Stimulated activated CD8-positive, alpha-beta memory T cell treated with anti-CD3 and anti-CD28 coated beads, Interleukin-4, amount 100 ng/mL, for 1 hour (primary cell): ENCODE measurements at places on chromosomes 6 and 20.
A peak's percentile ranks its signal among the peaks of the same experiment; 100 is the strongest.

GRCh38 chr6:82624251-82624650 lies 260.6 kb downstream of the TPBG start:
- DNase-seq: no peak

GRCh38 chr6:158439255-158439654 lies 120.6 kb upstream of the TMEM181 start:
- no peak for DNase-seq

GRCh38 chr20:31566658-31567379 lies 38.3 kb upstream of the ID1 start:
- no peak for DNase-seq

- DNase-seq: no peak
These were observed 116.7 kb downstream of the SIM1 start for GRCh38 chr6:100347901-100348550.

DNA sequence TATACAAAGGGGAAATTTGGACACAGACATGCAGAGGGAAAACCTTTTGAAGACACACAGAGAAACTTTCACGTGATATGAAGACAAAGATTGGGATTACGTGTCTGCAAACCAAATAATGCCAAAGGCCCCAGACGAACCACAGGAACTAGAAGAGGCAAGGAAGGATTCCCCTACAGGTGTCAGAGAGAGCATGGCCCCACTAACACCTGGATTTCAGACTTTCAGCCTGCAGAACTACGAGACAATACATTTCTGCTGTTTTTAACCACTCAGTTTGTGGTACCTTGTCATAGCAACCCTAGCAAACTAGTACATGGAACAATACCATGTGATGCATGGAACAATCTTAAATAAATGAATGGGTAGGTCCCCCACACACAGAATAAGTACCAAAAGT lies 341.0 kb downstream of the HDGFL1 start:
- no peak for DNase-seq

GRCh38 chr6:67352717-67353116 lies 1282.4 kb upstream of the ADGRB3 start:
- no peak for DNase-seq

GRCh38 chr6:133100865-133101264 lies 140.3 kb upstream of the EYA4 start:
- DNase-seq: no peak

DNA sequence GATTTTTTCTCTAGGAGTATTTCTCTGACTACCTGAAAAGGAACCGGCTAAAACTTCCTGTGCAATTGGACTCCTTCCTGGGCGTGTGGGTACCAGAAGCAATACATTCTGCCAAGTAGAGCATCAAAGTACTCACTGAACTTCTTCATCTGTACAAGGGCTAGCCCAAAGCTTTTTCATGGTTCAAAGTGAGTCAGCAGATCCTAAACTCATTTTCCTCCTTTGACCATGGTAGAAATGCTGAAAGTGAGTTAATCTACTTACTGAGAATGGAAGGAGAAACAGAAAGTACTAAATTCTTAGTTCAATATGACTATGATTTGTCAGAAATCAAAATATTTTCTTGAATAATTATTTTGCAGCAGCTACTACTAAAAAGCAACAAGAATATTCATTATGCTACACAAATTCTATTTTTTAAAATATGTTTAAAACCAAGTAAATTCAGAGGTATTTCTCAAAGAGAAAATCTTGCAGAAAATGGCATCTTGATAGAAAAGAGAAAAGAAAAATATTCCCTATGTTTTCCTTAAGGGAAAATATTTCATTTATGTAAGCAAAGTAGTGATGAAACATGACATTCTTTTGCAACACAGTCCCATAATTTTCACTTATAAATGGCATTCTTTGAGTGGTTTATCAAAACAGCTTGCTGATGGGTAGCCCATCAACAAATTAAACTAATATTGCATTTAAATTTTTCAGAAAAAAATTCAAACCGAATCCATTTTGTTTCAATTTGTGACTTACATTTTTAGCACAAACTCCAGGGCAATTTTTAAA lies 3.7 kb upstream of the BEND6 start:
- DNase-seq: no peak

GRCh38 chr6:1971612-1972011 lies 273.8 kb downstream of the GMDS start:
- no peak for DNase-seq

- DNase-seq: no peak
These were observed 268.0 kb downstream of the HACE1 start for GRCh38 chr6:104591573-104592334.

DNA sequence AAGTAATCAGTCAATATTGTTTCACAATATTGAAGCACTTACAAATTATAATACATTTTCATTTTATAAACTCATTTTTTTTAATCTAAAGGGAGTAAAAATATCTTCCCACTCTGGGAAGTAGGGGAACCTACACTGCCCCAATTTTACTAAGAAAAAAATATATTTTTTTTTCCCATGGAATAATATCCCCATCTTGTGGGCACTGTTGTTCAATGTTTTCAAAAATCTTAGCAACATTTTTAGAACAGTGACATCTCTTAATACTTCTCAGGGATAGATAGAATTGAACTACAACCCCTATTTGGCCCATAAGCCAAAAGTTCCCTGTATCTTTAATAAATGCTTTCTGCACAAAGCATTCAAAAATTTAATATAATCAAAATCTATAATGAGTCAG lies 42.9 kb downstream of the ARHGAP18 start:
- DNase-seq: no peak

GRCh38 chr6:170032197-170032596 lies 258.7 kb downstream of the DLL1 start:
- no peak for DNase-seq

GRCh38 chr6:170249817-170250216 lies 41.1 kb downstream of the DLL1 start:
- DNase-seq: no peak

GRCh38 chr6:79302341-79302740 lies 67.9 kb upstream of the HMGN3 start:
- no peak for DNase-seq

- DNase-seq: no peak
These were observed 43.2 kb downstream of the TMEM242 start for GRCh38 chr6:157280157-157280556.

- DNase-seq: no peak
These were observed 2.2 kb upstream of the NNAT start for GRCh38 chr20:37518606-37519507.

- DNase-seq: peak; percentile 65
These were observed 163.2 kb upstream of the ZNF337 start for GRCh38 chr20:25859649-25860530.

DNA sequence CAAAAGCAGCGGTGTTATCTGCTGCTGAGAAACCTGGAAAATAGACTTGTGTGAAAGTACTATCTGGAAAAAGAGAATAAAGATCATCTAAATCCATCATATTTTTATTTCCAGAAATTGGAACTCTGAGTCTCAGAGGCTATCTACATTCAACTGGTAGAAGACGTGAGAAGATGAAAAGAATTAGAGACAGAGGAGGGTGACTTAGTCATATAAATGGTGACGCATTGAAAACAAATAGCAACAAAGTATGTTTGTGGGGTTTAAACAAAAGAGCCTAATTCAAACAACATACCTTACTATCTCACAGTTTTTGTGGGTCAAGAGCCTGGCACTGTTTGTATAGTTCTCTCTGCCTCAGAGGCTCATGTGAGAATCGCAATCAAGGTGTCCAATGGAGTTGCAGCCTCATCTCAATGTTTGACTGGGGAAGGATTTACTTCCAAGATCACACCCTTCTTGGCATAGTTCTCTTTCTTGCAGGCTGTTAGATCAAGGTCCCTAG lies 757.1 kb upstream of the SLC35B3 start:
- DNase-seq: no peak

- DNase-seq: no peak
These were observed 14.3 kb downstream of the GLO1 start for GRCh38 chr6:38688579-38689087.

- DNase-seq: no peak
These were observed 40.7 kb downstream of the SLC22A3 start for GRCh38 chr6:160388922-160389321.

- no peak for DNase-seq
These were observed 435 bp downstream of the DLK2 start for GRCh38 chr6:43454696-43455530.

DNA sequence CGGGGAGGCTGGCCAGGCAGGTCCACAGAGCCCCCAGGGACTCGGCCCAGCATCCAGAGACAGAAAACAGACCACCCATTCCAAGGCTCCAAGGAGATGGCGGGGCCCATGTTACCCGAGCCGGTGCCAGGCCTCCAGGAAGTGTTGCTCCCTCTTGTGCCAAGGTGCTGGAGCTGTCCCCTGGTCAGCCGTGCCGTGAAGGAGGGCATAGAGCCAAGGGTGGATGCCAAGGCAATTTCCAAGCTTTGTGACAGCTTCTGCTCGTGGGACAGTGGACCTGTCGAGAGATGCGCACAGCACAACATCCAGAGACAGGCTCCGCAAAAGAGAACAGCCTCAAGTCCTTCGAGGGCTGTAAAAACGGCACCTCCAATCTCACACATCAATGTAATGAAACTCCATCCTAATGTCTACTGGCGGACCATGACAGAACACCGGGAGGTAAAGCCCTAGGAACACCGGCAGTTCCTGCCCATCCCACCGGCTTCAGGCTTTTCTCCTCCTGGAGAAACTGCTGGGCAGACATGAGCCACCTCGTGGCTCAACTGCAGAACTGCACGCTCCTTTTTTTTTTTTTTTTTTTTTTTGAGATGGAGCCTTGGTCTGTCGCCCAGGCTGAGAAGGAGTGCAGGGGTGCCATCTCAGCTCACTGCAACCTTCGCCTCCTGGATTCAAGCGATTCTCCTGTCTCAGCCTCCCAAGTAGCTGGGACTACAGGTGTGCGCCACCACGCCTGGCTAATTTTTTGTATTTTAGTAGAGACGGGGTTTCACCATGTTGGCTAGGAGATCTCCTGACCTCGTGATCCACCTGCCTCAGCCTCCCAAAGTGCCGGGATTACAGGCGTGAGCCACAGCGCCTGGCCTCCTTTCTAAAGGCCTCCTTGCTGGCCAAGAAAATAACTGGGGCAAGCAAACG lies 30.9 kb upstream of the AVP start:
- no peak for DNase-seq

DNA sequence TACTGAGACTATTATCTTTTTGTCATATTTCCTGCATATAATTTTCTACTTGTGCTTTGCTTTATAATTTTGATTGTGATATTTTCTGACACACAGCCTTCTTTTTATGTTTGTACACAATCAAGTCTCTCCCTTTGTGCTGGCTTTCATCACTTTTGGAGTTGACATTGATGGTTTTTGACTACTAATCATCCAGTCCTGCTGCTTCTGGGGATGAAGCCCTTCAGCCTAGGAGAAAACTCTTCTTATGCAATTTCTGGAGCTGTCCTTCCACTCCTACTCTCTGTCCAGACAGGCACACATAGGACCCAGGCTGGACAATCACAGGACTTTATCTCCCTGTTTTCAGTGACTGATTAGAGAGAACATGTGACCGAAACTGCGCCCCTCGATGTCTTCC lies 515.0 kb downstream of the KIF16B start:
- no peak for DNase-seq

DNA sequence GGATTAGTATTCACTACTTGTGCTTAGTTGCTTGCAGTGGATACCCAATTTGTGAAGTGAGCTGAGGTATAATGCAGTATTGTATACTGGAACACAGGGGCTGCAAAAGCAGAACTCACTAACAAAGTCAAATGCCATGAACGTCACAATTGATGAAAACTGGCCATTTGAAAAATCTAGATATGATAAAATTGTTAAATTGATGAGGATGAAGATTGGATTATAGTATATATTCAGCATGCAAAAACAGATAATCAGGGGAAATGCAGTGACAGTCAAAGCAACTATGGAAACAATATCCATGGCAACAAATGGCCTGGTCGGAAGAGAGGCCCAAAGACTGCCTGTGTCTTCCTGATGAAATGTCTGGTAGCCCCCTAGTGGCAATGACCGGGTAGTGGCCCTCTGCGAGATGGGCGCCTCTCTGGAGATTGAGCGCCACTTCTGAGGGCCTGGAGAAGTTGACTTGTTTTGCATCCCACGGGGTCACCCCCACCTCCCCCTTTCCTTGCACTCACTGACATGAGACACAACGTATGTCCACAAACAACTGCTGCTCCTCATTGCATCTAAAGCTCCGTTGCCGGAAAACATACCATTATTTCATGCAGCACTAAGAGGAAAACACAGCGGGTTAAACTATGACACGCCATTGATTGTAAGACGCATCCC lies 43.6 kb downstream of the C6orf15 start:
- peak; percentile 28 for DNase-seq

- DNase-seq: no peak
These were observed 214.4 kb upstream of the DTNBP1 start for GRCh38 chr6:15877231-15877630.

GRCh38 chr20:8242066-8242465 lies 110.0 kb downstream of the PLCB1 start:
- DNase-seq: no peak

DNA sequence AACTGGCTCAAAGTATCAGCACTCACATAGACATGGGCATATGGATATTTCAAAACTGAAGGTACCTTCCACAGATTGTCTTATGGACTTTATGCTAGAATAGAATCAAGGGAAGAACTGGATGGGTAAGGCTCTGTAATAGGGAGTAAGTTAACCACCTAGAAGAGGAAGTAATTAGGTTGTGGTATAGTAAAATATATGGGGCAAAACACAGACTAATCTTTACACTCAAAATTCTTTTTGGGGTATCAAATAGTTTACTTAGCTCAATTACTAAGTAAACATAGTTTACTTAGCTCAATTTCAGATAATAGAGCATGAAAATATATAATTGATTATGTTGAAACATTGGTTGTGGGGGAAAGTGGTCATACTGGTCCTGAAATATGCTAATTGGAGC lies 94.2 kb upstream of the ATXN1 start:
- no peak for DNase-seq

DNA sequence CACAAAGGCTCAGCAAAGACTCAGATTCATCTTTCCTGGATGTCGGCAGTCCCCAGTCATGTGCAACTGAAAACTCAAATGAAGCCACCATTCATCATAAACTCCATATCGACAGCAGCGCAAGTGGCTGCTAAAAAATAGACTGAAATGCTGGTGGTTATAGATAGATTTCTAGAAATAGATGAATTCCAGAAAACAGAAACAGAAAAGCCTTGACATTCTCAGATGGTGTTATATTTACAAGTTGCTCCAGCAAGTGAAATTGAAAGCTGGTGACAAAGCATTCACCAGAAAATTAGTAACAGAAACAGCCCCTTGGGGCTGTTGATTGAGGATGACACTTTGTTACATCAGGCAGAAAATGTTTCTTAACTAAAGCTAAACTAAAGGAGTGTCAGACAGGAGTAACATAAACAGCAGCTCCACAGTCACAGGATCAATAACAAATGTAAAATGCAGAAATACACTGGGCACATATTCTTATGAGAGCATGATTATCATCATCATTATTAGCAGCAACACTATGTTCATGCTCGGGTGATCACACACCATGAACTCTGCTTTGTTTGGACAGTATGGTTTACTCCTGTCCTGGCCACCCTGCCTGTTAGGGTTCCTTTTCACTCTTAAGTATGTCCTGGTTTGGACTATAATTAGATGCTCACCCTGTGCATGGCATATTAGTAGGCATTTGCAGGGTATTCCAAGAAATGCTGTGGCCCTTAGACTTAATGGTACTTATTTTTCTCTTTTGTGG lies 36.4 kb upstream of the SLC35F1 start:
- DNase-seq: no peak
